ENCODE measurements at places on chromosomes 12 and 14.

DNA sequence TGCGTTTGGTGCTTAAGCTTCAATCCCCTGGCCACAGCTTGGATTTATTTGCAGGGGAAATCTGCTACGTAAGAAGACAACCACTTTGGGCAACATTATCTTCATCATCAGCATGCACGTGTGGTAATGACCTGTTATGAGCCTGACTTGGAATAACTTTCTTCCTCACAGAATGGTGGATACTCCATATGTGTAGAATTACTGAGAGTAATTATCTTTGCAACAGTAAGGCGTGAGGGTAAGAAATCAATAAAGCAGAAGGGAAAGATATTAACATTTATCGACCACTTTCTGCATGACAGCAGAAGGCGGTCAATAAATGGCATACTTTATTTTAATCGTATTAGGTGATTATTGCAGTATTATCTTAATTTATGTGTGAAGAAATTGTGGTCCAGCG is 152.7 kb downstream of the RGS6 start:
- no peak for DNase-seq

DNA sequence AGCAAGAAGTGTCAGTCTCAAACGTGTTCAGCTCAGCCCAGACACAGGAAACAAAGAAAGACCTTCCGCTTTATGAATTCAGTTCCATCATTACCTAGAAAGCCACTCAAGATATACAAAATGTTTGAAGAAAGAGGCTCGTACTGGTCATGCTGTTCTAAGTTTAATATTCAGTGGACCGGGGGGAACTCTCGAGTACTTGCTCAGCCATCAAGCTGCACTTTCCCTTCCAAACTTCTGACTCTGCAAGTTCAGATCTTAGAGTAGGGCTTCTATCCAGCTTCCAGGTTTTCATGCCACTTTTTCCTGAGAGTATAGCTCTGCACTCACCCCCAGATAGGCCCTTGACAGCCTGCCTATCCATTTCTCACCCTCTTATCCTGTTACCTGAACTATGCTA is 62.8 kb upstream of the OSBPL8 start:
- no peak for DNase-seq

- no peak for DNase-seq
Observed at GRCh38 chr12:32811686-32812392, 56.1 kb upstream of the YARS2 start.

DNA sequence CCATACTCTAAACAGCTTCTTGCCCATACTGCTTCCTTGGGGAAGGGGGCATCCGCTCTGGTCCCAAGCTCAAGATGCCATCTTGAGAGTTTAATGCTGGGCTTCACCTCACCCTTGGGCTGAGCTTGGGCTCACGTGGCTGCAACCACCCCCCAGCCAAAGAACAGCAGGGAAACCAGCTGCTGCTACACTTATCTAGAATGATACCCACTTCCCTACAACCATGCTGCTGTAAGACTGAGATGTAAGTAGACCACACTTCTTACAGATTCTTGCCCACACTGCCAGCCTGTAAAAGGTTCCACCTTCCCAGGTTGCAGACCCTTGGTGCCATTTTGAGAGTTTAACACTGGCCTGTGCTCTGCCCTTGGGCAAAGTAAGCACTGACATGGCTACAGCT is 9.7 kb downstream of the CTSG start:
- DNase-seq = no peak

DNA sequence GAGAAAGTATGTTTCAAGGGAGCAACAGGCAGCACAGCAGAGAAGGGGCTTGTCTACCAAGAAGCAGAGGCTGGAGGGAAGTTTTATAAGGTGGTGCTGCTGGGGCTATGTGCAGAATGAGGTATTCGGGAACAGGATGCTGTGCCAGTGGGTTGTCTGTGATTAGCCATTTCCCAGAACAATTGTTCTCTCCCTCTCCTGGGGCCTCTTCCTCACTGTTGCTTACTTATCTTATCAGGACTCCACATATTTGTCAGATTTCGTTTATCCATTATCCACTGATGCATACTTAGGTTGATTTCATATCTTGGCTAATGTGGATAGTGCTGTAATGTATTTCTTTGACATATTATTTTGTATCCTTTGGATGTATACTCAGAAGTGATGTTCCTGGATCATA is 195.1 kb upstream of the RTL1 start:
- no peak for DNase-seq

- DNase-seq = no peak
Observed at GRCh38 chr12:6817662-6818157, 3.9 kb upstream of the GPR162 start.

GRCh38 chr12:38099686-38100085 is 216.9 kb upstream of the ALG10B start:
- no peak for DNase-seq

- no peak for DNase-seq
Observed at GRCh38 chr12:127717278-127717677, 549.7 kb upstream of the TMEM132C start.

DNA sequence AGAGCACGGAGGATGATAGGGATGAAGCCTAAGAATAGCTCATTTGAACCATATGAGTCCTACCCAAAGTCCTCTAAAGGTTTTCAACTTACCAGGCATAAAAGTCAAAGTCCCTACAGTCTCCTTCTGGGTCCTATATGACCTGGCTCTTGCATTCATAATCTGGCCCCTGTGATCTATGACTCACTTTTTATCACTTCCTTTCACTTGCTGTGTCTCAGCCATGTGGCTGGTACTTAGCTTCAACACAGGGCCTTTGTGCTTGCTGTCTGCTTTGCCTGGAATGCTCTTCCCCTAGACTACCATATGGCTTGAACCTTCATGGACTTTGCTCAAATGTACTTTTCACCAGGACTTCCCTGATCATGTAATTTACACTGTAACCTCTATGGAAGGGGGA is 137.6 kb upstream of the TMTC1 start:
- no peak for DNase-seq

- DNase-seq = no peak
Observed at GRCh38 chr14:61287196-61287595, 6.1 kb upstream of the TMEM30B start.

GRCh38 chr12:93879476-93880421 is 202.6 kb downstream of the CRADD start:
- no peak for DNase-seq

DNA sequence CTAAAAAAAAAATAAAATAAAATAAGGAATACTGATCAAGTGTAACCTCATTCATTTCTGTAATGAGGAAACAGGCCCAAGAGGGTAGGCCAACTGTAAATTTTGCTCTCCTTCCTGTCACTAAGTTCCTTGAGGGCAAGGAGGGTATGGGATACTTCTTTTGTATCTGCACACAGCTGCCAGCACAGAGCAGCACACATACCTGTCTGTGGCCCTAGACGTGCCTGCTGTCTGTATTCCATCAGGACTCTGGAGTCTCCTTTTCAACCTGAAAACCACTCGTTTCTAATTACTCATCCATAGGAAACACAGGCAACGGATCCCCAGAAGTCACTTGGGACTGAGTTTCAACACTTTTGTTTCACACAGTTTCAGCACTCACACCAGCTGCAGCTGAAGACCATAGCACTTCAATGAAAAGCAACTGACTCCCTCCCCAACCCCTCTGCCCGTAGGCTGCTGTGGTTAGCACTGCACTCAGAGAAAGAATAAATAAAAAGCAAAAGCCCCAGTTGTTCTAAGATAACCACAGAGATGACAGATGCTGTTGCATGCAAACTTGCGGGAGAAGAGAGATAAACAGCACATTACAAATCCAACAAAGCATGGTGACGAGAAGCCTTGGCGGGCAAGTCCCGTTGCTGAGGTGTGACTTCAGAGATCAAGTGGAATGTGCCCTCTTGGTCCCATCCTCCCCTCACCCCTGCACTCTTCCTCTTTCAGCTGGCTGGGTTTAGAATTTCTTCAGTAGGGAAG is 24.9 kb downstream of the CRACR2A start:
- DNase-seq = peak; percentile 11

- DNase-seq = no peak
Observed at GRCh38 chr12:4169531-4169930, 104.0 kb upstream of the CCND2 start.

DNA sequence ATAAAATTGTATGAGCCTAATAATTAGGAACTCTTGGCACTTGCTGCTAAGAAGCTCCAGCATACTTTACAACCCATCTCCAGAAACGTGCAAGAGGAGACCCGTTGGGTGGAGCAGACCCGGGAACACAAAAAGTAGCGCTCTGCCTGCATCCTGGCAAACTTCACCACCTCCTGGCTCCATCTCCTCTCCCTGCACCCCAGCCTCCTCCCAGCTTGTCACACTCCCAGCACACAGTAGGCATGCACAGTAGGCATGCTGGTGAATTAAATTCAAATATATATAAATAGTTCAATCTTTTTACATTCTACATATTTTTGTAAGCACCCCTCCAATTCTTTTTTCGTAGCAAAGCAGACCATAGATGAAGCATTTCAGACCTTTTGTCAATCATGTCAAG is 1.2 kb downstream of the VSIG10 start:
- DNase-seq = no peak

DNA sequence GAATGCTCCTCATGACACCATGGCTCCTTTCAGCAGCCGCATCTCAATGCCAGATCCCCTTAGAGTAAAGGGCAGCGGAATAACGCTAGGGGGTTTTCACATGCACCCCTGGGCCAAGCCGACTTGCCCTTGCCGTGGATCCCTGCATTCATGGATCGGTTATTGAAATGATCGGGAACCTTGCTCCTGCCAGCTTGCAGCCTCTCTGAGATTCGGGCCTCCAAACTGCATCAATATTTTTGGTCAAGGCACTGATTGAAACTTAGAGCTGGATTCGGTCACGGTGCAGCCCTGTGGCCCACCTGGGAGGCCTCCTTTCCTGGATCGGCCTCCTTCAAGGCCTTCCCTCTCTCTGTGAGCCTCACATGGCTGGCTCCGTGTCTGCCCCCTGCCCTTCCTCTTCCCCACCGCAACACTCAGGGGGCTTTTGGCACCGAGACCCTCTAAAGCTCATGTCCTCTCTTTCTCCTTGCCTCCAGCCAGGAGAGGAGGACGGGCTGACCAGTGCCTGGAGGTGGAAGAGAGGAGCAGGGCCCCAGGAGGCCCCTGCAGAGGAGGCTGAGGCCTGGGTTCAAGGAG is 1.8 kb downstream of the PTPN6 start:
- DNase-seq = no peak

- DNase-seq = no peak
Observed at GRCh38 chr12:131379738-131380137, 331.2 kb upstream of the SFSWAP start.

DNA sequence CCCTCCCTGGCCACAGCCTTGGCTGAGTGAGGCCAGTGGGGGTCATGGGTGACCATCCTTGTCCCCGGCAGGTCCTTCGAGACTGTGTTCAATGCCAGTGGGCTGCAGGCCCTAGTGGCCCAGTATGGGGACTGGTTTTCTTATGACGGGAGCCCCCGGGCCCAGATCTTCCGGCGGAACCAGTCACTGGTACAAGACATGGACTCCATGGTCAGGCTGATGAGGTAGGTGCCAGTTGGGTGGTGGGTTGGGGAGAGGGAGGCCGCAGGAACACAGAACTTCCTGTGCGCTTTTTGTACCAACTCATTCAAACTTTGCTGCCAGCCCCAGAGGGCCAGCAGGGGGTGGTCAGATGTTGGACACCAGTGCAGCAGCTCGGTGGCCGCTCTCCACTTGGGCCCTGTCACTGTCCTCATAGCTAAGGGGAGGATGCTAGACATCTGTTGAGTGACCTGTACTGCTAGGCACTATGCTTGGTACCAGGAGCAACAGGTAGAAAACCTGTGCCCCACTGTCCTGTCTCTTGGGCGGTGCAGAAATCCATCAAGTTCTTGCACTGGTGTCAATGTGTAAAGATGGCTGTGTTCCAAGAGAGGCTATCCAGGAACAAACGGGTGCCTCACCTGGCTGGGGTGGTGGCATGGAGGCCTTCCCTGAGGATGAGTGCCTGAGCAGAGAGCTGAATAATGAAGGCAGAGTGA is 16.7 kb downstream of the SDS start:
- DNase-seq = no peak

- no peak for DNase-seq
Observed at GRCh38 chr12:24803430-24804245, 145.3 kb downstream of the BCAT1 start.

GRCh38 chr12:121110211-121110940 is 22.3 kb upstream of the P2RX7 start:
- DNase-seq = peak; percentile 63

DNA sequence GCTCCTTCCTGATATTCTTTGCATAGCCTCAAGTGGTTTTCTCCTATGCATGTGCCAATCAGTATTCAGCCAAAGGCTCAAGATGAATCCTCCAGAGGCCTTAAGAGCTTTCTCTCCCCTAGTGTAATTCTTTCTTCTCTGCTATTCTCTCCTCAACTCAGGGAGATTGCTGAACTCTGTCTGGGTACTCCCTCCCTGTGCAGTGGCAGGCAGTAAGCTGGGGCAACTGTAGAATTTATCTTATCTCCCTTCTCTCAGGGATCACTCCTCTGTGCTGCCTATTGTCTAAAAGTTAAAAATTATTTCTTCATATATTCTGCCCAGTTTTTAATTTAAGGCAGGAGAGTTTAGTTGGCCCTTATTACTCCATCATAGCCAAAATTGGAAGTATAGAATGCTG is 28.5 kb upstream of the RTRAF start:
- DNase-seq = no peak

- DNase-seq = no peak
Observed at GRCh38 chr14:73324533-73324932, 87.2 kb downstream of the PAPLN start.

DNA sequence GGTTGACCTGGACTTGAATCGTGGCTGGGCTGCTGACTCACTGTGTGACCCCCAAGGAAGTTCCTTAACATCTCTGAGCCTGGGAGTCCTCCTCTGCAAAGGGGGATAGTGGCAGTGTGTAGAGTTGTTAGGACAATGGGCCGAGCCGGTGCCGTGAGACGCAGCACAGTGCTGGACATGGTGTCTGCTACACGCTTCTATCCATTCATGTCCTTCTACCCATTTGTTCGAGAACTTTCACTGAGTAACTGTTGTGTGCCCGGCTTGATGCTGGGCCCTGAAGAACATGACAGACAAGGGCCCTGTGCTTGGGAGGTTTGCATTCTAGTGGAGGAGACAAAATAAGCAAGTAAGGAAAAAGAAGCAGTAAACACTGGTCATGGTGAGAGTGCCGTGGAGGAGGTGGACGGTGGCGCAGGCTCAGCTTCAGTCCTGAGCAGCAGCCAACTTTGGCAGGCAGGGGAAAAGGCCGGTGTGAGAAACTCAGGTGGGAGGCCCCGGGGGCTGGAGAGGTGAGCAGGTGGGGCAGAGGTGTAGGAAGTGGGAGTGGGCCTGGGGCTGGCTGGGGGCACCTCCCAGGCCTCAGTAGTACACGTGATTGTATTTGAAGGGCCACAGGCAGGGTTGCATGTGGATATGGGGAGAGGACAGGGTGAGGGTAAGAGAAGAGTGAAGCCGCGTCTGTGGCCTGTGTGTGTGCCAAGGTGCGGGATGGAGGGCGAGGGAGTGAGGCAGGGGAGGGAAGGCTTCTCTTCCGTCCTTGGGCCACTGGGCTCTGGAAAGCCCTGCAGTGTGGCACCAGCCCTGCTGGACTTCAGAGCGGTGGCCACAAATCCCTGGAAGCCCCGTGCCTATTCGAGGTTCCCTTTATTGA is 13.8 kb downstream of the VASH1 start:
- DNase-seq = no peak

All from activated CD4-positive, alpha-beta T cell treated with anti-CD3 and anti-CD28 coated beads, Interleukin-2, amount 50 U/mL, for 1 hour (primary cell).